ENCODE measurements at places on chromosomes 3 and 15. TPM values are rescaled to one million over a fixed set of nuclear protein-coding genes. Genes with fewer than 3 reads are reported as not detected.

- no peak for DNase-seq
These were observed 260.9 kb upstream of the HES1 start for GRCh38 chr3:193874997-193875593.

DNA sequence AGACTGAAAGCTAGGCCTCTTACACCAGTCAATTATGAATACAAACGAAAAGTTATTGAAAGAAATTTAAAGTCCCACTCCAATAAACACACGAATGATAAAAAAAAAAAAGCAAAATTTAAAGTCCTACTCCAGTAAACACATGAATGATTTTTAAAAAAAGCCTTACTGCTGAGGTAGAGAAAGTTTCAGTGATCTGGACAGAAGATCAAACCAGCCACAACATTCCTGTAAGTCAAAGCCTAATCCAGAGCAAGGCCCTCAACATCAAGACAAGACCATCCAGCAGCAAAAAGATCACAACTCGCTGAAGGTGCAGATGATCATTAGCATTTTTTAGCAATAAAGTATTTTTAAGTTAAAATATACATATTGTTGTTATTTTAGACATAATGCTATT is 95.6 kb upstream of the LIPC start:
- no peak for DNase-seq

FBXW12 gene
- 0.25 TPM for total RNA-seq

- no peak for DNase-seq
These were observed 317.0 kb upstream of the LRRFIP2 start for GRCh38 chr3:37491343-37491742.

DNA sequence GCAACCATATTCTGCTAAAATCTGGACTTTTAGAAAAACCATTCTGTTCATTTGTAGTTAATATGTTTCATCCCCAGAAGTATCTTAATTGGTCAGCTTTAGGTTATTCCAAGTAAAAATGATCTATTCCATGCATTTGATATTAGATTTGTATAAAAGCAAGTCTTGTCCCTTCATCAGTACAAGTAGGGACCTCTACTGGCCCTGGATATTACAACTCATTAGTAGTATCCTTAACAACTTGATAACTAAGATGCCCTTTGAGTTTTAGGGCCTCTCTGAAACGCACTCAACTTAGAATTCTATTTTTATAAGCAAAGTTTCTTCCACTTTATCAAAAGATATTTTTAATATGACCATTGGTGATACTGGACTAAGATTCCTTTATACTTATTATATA is 25.3 kb upstream of the SELENOT start:
- DNase-seq, result no peak

DNA sequence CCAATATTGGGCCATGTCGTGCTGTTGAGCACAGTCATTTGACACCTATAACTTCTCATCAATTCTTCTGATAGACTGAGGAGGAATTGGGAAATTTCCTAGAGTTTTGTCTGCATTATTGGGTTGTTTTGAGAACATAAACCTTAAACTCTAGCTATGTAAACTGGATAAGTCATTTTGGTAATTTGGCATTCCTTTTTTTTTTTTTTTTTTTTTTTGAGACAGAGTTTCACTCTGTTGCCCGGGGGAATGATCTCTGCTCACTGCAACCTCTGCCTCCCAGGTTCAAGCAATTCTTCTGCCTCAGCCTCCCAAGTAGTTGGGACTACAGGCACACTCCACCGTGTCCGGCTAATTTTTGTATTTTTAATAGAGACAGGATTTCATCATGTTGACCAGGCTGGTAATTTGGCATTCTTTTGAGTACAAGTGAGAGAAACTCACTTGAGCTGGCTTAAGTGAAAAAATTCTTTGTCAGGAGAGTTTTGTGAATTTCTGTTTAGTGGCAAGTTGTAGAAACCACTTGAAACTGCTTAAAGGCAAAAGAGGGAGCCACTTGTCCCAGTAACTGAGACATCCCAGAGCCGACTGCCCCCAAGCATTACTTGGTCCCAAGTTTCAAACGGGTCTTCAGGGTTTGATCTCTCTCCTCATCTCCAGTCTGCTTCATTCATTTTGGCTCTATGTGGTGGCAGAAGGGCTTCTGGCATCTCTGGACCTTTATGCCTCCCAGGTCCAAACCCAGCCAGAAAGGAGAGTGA is 34.9 kb downstream of the FLNB start:
- DNase-seq, result no peak

TXNRD3 gene
- 1.1 TPM for total RNA-seq

GRCh38 chr3:33146791-33147445 is 33.1 kb downstream of the CRTAP start:
- DNase-seq, result no peak

DNA sequence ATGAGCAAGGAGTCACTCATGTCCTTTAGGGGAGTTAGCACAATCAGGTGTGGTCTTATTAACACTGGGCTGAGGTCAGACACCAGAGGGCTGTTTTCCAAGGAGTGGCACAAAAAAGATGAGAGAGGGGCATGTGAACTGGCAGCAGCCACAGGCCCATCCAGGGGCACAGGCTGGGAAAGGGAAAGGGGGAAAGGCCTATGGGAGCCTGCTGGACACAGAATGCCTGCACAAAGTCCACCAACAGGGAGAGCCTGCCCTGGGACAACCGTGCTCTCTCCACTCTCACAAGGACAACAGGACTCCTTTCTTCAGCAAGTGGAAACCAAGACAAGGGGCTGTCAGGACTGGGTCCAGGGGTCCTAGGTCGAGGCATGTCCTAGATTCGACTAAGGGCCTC is 109.6 kb downstream of the ADCY5 start:
- DNase-seq, result no peak

ADAMTS9 gene
- not detected for total RNA-seq

GRCh38 chr3:127174284-127174683 is 18.6 kb upstream of the PRR23E start:
- no peak for DNase-seq

CCDC13 gene
- total RNA-seq, result 0.35 TPM

LYZL4 gene
- not detected for total RNA-seq

KNL1 gene
- total RNA-seq, result 4.1 TPM

DNA sequence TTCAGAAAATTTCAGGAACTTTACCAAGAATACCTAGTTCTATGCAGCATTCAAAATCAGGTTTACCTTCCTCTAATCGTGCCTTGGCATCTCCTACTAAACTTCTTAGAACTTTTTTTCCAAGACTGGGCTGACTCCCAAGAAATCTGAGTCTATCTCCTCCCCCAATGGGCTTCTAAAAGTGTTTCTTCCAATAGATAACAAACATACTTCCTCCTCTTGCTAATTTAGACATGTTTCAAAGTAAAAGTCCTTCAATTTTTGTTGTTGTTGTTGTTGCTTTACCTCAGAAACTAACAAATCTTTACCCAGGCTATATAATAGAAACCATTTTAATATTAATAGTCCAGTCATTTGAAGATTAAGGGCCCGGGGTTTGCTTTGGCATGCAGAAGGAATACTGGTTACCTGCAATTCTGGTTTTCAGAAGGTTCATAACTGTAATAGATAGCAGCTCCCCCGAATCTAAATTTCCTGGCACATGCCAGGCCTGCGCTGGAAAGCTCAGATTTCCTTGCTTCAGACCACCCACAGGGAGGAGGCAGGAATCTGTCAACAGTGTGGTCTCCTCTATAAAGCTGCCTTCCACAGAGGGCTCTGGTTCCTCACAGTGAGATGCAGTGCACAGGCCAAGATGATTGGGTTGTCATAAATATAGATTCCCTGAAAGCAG is 188.7 kb downstream of the THRB start:
- no peak for DNase-seq

TRIM71 gene
- total RNA-seq, result not detected

ZNF860 gene
- total RNA-seq, result not detected

FURIN gene
- 178 TPM for total RNA-seq

DNA sequence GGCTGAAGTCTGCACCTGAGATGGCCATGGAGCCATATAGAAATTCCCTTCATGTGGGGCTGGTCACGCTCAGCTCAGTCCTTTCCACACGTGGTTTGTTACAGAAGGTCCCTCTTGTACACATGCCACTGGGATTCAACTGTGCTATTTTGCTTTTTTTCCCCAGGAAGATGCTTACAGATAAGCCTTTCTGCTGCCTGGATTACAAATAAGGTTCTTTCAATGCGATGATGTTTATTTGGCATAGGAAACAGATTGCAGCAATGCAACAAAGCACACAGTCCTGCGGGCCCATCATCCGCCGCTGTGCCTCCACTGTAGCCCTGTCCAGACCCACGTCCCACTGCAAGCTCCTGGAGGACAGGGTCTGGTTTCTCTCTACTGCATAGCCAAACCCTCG is 124.8 kb downstream of the XXYLT1 start:
- DNase-seq, result no peak

DNA sequence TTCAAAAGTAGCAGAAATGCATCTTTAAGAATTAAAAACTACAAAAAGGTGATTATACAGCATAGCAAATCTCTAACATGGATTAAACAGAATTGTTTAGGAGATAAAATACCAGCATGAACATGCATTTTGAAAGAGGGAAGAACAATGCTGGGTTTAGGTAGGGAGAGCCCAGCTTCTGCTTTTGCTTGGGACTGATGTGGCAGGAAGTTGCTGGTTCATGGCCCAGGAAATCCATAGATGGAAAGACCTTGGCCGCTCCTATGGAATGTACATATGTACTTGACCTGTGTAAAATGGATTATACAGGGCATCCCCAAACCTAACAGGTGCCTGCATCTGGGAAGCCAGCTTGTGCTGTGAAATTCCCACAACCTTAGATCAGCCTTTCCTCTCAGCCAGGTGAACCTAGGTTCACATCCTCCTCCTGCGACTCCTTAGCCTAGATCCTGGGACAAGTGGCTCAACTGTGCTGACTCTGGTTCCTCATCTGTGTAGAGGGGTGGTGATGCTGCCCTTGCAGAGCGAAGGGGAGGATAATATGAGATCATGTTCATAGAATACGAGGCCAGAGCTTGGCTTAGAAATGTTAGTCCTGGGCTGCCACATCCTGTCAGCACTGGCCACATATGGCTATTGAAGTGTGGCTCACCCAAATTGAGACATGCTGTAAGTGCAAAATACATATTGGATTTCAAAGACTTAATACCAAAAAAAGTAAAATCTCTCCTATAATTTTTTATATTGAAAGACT is 47.0 kb upstream of the PLXNA1 start:
- DNase-seq, result no peak

- no peak for DNase-seq
These were observed 71.3 kb upstream of the CORO2B start for GRCh38 chr15:68507447-68507846.

HYKK gene
- total RNA-seq, result 0.32 TPM

PDCD10 gene
- 58.3 TPM for total RNA-seq

DNA sequence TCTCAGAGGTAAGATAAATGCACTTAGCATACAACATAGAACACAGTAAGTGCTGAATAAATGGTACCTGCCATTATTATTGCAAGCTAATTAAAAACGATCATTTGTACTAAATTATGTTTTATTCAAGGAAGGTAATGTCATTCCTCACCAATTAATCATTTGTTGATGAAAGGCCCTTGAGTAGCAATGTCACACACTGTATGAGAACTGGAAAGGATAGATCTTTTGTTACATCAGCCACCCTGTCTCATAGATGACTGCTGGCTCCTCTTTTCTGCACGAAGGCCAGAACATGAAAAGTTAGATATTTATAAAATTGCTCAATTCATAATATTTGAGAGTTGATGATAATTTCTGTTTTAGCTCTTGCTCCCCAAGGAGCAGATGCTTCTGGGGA is 415.4 kb downstream of the RBMS3 start:
- DNase-seq, result no peak

GRCh38 chr3:179750720-179751328 is 98.0 kb downstream of the USP13 start:
- peak; percentile 12 for DNase-seq

DNA sequence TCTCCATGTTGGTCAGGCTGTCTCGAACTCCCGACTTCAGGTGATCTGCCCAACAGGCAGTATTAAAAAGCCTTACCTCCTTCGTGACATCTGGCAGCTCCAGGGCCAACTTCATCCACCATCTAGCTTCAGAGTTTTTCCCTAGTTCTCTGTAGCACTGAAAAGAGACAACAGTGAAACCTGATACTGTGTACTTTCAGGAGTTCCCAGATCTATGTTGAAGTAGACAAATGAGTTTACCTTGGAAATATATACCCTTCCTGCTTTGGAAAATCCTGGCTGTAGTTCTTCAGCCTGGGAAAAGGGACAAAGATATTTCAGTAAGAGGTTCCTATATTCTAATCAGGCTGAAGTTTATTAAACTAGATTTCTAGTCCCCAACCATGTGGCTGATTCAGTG is 18.0 kb downstream of the RMDN3 start:
- DNase-seq, result no peak

DNA sequence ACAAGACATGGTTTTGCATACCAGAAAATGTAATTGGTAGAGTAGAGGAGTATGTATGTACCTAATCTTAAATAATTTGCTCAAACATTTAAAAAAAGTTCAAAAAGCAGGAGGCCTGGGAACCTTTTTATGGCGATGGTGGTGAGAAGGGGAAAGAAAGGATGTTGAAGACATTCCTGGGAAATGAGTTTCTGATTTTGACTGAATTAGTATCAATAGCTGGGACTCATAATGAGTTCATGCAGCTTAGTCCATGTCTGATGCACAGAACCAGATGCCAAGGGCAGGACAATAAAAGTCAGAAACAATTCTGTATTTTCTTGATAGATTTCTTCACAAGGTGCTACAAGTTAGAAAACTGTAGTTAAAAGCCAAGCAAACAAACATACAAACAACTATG is 395.3 kb downstream of the GAP43 start:
- no peak for DNase-seq

DNA sequence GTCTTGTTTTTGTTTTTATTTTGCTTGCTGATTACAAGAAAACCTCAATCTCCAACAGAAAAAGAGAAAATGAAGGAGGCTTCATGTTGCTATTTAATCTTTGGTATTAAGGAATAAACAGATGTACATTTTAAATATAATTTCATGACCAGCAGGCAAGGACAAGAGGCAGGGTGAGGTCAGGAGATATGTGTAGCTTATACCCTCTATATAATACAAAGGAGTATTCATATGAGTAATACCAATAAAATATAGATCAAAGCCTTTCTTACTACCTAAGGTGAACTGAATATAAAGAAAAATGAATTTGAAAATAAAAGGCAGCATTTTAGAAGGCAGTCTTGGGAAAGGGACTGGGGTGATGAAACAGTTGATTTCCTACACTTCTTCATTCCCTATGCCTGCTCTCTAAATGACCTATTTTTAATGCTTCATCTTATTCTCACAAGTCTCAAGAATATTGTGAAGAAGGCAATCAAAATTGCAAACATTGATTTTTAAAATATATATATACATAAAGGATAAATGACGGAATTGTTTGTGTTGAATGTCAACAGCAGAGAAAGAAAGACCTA is 8.6 kb upstream of the CBLB start:
- DNase-seq, result no peak

GRCh38 chr3:119636891-119637611 is 23.3 kb downstream of the POPDC2 start:
- DNase-seq, result no peak

DNA sequence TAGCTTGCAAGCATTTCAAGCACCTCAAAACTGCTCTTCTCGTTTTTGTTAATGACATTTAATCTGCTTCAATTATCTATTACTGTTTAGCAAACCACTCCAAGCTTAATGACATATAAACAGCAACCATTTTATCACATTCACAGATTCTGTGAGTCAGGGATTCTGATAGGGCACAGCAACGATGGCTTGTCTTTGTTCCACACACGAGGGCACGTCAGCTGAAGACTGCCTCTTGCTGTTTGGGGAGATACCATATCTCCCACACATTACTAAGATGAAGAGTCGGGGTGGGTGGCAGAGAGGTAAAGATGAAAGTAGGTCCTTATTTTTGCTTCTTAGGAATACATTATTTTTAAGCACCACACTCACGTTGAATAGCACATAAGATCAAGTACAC is 19.3 kb downstream of the CPOX start:
- DNase-seq, result no peak

GRCh38 chr15:85702321-85703101 is 92.2 kb downstream of the KLHL25 start:
- DNase-seq, result peak; percentile 81

Measured in natural killer cell (primary cell).